ENCODE measurements at places on chromosomes 1 and 21. TPM values are rescaled to one million over a fixed set of nuclear protein-coding genes. Genes with fewer than 3 reads are reported as not detected.

HSPG2 gene
- total RNA-seq: 16.1 TPM

MX2 gene
- total RNA-seq: 0.36 TPM

GRCh38 chr1:6483017-6483760 is 8.3 kb downstream of the PLEKHG5 start:
- DNase-seq: peak; percentile 95

- no peak for DNase-seq
Observed at GRCh38 chr1:157140063-157140588, 1.9 kb upstream of the ETV3 start.

GRCh38 chr1:4267381-4268261 is 367.5 kb upstream of the C1orf174 start:
- DNase-seq: no peak

GRCh38 chr1:231601824-231602672 is 24.5 kb upstream of the DISC1 start:
- DNase-seq: no peak

- no peak for DNase-seq
Observed at GRCh38 chr1:231613419-231614349, 12.9 kb upstream of the DISC1 start.

LCE6A gene
- total RNA-seq: not detected

DNA sequence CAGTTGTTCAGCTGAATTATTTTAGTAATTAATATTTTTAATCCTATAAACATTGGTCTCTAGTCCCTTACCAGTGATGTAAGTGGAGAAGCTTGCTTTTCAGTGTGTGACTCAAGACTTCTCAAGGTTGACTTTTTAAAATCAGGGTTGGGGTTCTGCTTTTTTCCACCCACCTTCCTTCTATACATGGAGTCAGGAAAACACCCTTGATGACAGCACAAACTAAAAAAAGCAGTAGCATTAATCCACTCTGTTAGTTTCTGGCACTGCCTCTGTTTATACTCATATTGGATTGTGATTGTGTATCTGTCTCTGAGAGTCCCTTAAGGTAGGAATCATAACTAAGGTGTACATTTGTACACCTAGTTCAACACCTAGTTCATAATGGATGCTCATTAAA is 8.3 kb upstream of the PLEKHO1 start:
- no peak for DNase-seq

FAM43B gene
- total RNA-seq: 2.5 TPM

DNA sequence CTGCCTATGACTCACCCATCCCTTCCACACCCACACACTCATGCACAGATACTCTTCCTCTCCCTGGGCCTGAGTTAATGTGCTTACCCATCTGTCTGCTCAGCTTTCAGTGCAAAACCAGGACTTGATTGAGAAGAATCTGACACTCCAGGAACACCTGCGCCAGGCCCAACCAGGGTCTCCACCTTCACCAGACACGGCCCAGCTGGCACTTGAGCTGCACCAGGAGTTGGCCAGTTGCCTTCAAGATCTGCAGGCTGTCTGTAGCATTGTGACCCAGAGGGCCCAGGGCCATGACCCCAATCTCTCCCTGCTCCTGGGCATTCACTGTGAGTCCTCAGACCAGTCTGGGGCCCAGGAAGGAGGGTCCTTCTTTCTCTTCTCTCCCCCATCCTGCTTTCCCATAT is 3.5 kb upstream of the SH3BGRL3 start:
- no peak for DNase-seq

DNA sequence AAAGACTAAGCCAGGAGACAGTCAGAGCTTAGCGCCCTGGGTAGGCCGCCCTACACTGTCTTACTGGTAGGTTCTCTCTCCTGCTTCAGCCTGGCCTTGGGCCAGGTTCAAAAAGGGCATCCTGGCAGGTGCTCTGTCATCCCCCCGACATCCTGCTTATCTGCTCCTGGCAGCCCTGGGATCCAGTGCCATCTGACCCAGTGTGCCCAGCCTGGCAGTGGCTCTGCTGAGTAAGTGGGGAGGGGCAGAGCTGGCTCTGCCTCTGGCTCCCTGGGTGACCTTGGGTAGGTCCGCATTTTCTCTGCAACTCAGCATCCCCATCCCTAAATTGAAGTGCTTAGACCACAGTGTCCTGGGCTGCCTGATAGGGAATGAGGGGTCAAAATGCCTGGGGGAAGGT is 549.9 kb downstream of the PTPRU start:
- DNase-seq: peak; percentile 14

COX20 gene
- total RNA-seq: 65.5 TPM

GRCh38 chr1:111695801-111696200 is 43.4 kb downstream of the INKA2 start:
- DNase-seq: no peak

SELL gene
- total RNA-seq: 1.3 TPM

ADGRL4 gene
- total RNA-seq: 4.4 TPM

DNA sequence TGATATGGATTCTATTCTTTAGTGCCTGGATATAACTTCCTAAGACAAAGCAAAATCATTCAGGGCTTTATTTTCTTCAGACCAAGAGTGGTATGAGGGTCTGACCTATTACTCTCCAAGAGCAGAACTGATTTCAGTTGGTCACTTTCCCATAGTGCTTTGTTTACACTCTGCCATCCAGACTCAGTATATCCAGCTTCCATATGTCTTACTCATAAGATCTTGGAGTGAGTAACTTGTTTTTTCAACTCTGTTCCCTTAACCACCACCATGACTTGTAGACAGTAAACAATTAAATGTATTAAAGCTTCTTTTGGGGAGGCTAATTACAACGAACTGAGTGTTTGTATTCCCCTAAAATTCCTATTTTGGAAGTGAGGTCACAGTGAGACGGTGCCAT is 83.4 kb downstream of the USP24 start:
- DNase-seq: no peak

DNA sequence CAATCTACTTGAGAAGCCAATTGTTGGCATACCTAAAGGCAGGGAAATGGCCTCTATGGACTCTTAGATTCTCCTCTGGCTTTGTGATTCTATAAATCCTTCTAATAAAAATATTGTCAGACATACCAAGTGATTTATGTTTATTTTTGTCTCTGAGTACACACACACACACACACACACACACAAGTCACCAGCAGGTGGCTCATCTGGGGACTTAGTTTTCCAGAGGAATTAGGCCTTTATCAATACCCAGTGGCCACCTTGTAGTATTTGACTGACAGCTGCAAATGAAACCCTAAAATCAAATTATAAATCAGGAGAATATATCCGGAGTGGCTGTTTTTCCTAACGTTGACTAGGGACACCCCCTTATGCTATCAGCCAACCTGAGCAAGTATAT is 258.5 kb downstream of the BRINP2 start:
- DNase-seq: no peak

- DNase-seq: no peak
Observed at GRCh38 chr1:239283216-239283615, 103.2 kb upstream of the CHRM3 start.

DNA sequence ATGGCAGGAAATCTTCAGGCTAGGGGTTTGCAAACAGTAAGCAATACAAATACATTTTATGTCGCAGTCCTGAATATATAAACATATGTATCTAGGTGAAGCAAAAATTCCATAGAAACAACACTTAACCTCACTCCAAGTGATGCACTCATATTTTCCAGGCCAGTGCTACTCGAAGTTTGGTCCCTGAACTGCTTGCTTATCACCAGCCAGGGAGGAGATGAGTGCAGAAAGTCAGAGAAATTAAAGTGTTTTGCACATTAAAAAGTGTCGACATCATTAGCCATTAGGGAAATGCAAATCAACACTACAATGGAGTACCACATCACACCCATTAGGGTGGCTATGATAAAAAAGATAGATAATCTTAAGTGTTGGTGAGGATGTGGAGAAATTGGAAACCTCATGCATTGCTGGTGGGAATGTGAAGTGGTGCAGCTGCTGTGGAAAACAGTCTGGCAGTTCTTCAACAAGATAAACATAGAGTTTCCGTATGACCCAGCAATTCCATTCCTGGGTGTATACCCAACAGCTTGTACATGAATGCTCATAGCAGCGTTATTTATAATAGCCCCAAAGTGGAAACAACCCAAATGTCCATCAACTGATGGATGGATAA is 70.5 kb upstream of the CSF1 start:
- no peak for DNase-seq

DNA sequence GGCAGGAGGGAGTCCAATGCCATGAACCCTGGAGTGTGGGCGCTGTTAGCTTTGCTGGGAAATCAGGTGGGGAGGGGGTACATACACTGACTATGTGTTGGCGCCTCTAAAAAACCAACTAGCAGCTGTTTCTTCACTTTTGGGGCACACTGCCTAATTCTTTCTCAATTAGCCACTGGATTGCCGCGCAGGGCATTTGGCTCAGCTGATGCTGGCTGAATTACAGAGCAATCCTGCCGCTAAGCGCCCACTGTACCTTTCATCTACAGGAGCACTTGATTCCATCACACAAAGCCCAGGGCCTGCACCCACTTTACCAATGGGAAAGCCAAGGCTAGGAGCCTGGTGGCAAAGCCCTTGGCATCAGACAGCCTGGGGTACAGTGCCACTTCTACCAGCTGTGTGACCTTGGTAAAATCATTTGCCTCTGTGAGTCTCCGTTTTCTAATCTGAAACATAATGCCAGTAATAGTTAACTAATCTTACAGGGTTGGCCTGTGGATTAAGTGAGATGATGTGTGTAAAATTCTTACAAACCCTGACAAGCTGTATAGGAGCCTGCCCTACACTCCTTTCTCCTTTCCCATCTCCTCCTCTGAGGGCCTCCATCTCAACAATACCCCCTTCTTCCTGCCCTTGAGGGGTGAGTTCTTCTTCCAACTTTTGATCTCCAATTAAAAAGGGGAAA is 59.0 kb downstream of the UBE2T start:
- DNase-seq: no peak

MROH9 gene
- total RNA-seq: not detected

- DNase-seq: no peak
Observed at GRCh38 chr21:38751379-38752050, 54.2 kb upstream of the ETS2 start.

GRCh38 chr1:236353813-236354212 is 40.3 kb upstream of the EDARADD start:
- no peak for DNase-seq

- no peak for DNase-seq
Observed at GRCh38 chr1:78054559-78054958, 8.8 kb downstream of the GIPC2 start.

DNA sequence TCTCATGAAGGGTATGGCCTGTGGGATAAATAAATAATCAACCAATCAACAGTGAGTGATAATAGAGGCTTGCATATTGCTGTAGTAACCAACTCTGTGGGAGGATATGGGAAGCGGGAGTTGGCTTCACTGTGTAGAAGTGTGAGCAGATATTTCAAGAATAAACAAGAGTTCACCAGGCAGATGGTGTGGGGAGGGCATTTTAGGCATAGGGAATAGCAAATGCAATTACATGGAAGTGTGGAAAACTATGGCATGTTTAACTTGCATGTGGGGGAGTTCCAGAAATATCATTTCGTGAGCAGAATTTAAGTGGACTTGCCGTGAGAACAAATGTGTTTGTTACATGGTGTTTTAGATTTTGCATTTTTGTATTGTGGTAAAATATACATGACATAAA is 95.2 kb downstream of the SPATA46 start:
- no peak for DNase-seq

GRCh38 chr1:46411601-46412341 is 17.7 kb downstream of the FAAH start:
- DNase-seq: no peak

DNA sequence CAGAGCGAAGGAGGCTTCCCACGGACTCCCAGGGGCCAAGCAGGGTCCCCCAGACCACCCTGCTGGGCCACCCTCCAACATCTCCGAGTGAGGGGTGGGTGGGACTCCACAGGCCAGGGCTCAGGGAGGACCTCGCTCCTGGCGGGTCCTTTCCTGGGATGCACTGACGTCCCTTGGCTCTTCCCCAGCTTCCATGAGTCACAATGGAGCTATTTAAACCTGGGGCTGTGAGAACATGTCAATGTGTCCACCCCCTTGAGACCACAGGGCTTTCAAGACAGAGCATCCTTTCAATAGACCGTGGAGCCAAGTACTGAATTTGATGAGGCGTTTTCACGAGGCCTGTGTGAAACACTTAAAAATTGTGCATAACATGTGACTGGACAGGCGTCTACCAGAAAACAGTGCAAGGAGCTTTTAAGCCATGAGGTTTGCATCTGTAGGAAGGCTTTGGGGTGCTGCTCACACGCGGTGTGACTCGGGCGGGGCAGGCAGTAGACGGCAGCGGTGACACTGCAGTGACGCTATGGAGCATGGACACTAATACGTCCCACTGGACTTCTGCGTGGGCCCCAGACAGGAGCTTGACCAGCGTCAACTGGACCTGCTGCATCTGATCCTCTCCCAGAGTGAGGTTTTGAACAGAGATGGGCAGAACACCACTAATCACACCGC is 24.1 kb upstream of the NPHP4 start:
- DNase-seq: no peak

DNA sequence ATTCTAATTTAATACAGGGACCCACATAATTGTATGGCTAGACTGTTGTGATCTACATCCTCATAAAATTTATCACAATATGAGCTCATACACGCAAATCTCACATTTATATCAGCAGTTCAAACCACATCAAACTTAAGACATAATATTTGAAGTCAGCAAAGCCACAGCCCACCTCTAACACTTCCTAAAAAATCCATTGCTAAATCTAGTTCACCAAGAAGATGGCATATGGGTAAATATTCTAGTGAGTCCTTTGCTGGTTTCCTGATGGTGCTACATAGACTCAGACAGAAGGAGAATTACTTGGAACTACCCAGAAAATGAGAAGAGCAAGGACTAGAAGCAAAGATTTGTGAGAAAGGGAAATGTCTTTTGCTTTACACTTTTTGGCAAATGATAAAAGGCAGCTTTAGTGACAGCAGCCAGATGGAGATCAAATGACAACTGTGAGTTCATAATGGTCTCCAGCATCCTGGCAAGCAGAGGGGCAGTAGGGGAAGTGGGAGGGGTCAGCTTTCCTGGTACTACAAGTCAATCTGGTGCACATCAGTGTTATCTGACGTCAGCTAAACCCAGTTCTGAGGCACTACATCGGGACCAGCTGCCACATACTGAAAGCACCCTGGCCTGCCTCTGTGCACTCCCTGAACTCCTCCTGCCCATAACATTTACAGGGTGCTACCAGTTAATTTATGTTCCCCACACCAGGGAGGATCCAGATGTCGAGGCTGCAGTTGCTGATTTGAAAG is 10.6 kb upstream of the GADD45A start:
- DNase-seq: no peak

DNA sequence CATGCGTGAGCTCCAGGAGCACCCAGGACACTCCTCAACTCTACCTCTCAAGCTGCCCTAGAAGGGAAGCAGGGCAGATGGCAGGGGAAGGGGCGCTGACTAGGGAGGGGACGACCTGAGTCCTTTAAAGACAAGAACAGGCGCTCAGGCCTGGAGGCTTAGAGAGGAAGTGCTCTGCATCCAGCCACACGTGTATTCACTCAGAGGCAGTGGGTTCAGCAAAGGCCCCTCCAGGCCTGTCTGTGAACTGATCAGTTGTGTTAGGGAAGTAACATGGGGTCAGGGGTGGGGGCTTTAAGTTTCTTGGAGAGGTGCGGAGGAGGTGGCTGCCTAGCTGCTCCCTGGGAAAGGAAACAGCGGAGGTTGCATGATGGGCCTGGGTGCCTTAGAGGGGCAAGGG is 37.1 kb upstream of the ARF1 start:
- DNase-seq: no peak

ADCY10 gene
- 0.27 TPM for total RNA-seq

ETV3 gene
- total RNA-seq: 15.9 TPM

EIF2D gene
- 22.5 TPM for total RNA-seq

PLXNA2 gene
- 45.1 TPM for total RNA-seq
